ENCODE measurements at places on chromosomes 12 and 14.

DNA sequence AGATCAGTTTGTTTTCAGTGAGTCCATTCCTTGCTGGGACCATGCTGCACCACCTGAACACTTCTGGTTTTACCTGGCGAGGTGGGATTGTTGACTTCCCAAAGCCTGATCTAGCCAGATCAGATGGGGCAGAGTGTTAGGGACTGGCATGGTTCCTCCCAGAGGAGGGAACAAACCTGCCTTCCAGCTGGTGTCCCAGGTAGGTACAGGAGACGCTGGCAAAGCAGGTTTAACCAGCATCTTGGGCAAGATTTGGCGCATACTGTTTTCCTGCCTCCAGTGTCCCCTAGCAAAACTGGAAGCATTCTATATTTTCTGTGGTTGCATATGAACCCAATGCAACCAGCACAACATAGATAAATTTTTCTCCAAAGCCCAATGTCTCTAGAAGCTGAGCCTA is 14.6 kb upstream of the FOS start:
- DNase-seq: no peak

- DNase-seq: peak; percentile 88
Observed at GRCh38 chr12:41277100-41277945, 89.2 kb downstream of the PDZRN4 start.

DNA sequence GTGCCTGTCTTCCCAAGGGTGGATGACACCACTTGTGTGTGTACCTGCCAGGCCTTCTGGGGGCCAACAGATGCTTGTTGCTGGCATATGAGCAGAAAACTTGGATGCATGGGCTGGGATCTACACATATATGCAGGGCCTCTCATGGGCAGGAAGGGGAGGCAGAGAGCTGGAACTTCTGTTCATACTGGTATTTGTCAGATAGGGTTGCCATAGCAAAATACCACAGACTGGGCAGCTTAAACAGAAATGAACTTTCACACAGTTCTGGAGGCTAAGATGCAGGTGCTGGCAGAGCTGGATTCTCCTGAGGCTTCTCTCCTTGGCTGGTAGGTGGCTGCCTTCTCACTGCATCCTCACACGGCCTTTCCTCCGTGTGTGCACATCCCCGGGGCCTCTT is 121.8 kb downstream of the SUDS3 start:
- no peak for DNase-seq

DNA sequence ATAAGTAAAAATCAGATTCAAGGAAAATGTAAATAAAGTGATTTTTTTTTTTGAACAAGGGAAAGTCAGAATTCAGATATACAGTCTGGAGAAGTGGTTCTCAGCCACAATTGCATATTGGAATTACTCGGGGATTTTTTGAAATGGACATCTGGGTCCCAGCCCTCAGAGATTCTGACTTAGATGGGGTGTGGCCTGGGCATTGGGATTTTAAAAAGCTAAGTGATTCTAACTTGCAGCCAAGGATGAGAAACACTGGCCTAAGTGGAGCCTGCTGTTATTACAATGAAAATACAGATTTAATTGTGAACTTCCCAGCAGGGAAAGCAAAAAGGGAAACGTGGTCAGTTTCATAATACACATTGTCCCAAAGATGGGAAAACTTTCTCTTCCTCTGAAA is 273.8 kb downstream of the TTC8 start:
- DNase-seq: no peak

DNA sequence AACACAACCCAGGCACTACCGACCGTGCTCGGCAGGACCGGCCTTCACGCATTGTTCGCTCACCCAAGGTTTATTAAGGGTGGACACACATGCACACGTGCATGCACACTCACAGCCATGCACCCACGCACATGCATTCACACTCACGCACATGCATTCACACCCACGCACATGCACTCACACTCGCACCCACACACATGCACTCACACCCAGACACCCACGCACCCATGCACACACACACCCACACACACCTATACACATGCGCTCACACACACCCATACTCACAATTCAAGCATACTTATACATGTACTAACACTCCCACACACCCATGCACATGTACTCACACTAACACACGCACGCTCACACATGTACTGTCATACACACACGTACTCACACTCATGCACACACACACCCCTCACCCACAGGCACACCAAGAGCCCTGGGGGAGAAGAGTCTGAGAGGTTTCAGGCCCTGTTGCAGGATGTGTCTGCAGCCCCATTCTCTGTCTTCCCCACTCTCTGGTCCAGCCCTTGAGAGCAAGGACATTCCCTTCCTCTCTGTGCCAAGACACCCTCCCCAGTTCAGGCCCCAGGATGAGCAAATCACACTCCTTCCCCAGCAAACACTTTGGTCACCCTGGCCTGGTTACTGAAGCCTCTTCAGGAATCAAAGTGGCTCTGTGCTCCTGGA is 49.4 kb upstream of the BCL11B start:
- DNase-seq: no peak

Measured in brain (organoid and tissue), 16 donors.